ENCODE measurements at places on chromosomes 1 and 21.

DNA sequence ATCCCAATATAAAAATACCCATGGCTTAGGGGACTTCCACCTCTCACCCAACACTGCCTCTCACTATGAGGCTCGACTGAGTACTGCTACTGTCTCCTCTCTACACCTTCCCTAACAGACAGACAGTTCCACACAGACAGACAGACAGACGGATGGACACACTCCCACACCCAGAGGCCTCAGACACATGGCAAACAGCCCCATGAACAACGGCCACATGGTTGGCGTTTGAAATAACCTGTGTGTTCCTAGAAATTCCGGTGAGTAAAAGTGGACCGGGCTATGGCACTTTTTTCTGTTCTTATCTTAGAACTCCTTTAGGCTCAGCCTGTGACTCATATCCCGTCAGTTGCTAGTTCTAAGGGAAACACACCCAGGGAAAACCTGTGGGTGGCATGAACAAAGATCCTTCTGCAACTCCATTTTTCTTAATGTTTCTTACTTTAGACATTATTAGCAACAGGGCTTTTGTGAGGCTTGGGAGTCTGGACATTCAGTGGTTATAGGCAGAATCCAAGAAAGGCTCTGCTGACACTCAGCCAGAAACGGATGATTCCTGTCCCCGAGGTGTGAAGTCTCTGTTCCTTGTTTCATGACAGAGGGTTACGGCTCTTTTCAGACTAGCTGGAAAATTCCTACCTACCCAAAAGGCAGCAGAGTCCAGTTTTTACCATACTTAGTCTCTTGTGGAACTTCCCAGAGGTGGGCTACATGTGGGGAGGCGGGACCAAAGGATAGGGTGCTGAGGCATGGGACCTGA, 90.5 kb upstream of the TLR5 start:
- DNase-seq = no peak

DNA sequence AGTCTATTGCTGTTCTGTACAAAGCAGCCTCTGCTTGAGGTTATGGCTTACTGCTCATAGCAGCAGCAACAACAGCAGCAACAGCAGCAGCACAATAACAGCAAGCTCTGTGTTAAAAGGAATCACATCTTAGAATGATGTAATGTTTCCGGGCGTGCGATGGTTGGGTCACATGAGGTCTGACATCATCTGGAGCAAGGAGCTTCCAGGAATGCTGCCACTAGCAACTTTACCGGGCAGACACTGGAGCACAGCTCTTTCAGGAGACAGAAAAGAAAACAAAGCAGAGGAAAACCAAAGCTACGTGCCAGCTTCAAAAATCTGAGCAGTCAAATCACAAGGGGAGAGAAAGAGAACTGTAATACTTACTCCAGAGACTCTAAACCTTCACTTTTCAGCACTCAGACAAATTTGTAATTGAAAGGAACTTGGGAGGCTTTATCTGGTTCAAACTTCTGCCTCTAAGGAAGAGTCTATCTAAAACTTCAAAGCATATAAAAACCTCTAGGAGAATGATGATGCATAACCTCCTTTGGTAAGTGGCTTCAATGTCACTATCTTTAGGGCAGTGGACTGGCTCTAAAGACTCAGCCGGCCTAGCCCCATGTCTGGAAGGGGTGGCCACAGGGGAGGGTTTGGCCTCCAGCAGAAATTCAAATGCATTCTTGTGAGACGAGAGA, 28.3 kb upstream of the RAB3GAP2 start:
- DNase-seq = no peak

- DNase-seq = peak; percentile 96
These were observed at the start of gene TMEM9 for GRCh38 chr1:201154389-201155165. Gene TMEM9 (minus strand): TSS chr1:201154474. CDS start chr1:201153923, 551 bp downstream.

DNA sequence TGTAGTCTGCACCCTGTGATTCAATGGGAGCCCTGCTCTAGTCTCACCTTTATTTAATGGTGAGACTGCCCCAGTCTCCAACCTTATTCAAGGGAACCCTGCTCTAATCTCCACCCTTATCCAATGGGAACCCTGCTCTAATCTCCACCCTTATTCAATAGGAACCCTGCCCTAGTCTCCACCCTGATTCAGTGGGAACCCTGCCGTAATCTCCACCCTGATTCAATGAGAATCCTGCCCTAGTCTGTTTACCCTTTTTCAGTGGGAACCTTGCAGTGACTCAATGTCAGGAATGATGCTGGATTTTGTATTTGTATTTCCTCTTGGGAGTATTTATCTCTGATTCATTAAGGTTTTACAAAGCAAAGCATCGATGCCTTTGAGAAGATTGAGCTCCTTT, 39.5 kb downstream of the TRPM2 start:
- no peak for DNase-seq

- no peak for DNase-seq
These were observed 85.1 kb downstream of the STUM start for GRCh38 chr1:226633541-226634165.

DNA sequence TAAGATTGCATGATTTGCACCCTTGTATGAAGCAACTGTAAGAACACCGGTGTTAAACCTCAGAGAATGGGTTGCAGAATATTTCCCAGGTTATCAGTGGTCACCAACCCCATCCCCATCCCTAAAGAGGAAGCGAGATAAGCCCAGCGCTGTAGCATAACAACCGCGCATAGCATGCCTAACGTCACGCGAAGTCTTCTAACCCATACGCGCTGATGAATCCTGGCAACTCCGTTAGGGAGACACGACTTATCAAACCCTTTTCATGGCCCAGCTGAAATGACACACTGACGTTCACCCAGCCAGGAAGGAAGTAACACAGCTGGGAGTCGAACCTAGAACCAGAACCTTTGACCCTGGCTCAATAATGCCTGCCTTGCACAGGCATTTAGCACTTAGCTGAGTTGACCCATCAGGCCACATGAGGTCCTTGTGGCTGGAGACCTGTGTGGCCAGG, 24.2 kb downstream of the TMEM51 start:
- no peak for DNase-seq

DNA sequence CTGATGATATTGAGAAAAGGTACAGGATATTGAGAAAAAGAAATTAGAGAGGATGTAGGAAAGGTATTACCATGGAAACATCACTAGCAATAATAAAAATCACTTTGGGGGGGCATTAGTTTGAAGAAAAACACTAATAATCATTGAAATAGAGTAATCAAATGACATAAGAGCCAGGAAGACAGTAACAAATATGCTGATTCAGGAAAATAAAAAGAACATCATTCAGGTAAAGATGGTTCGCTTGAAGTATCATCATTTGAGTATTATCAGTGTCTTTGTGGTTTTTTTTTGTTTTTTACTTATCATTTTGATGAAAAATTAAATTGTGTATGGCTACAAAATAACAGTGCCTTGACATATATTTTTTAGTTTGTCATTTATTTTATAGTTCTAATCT, 164.5 kb downstream of the IFI44 start:
- no peak for DNase-seq

- DNase-seq = no peak
These were observed 105.8 kb downstream of the MRPL39 start for GRCh38 chr21:25501462-25501861.

GRCh38 chr1:90707363-90707710, 9.8 kb downstream of the BARHL2 start:
- DNase-seq = no peak

GRCh38 chr21:36630485-36631206, 68.3 kb upstream of the SIM2 start:
- peak; percentile 68 for DNase-seq

- no peak for DNase-seq
These were observed 112.6 kb downstream of the SLC45A1 start for GRCh38 chr1:8430476-8430875.

DNA sequence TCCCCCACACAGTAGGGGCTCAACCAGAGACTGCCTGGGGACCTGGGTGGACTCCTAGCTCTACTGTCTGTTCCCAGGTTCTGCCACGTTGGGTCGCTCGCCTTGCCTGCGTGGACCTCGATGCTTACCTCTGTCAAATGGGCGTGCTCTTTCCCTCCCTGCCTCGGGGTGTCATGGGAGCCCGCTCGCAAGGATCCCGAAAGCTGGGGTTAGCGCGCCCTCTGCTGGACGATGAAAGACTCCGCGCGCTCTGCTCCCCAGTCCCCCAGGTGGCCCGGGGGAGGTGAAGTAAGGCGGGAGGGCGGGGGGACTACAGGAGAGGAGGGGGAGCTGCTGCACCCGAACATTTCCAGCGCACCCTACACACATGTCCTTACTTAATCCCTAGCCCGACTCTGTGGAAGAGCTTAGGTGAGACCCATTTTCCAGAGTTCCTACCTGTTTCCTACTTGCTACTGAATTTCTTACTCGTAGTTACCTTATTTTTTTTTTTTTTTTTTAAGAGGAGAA, 2.3 kb upstream of the BSND start:
- DNase-seq = peak; percentile 72

DNA sequence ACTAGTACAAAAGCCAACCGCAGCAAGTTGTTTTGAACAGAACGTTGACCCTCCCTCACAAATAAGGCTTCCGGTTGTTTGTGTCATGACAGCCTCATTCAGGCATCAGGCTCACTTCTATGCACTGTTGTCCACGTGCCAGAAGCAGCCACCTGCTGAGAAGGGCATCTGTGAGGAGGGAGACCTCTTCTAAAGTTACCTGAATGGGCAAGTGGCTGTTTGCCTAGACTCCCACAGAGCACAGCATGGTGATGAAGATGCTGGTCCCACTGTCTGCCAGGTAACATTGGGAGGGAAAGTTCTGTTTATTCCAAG, 176.1 kb downstream of the CLIC6 start:
- DNase-seq = no peak
